Cardiac septum (tissue), 1 donor: ENCODE measurements at places on chromosomes 16 and 17. TPM values are rescaled to one million over a fixed set of nuclear protein-coding genes. Genes with fewer than 3 reads are reported as not detected.

CCL1 gene
- total RNA-seq: not detected

GRCh38 chr17:67470163-67470562 is 93.1 kb downstream of the PITPNC1 start:
- DNase-seq: no peak

DNA sequence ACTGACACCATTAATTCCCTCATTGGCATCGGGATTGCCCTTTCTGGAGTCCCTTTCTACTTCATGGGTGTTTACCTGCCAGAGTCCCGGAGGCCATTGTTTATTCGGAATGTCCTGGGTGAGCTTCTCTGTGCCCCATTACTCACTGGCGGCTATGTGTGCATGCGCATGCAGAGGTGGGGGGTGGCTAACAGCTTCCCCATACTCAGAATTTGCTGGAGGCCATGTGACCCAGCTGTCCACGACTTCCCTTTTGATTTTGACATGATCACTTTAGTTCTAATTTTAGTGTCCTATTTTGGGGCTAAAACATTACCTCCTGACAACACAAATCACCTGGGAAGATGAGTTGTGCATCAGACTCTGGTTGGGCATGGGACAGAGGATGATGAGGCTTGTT is 14.1 kb downstream of the SLC7A6OS start:
- no peak for DNase-seq

DNA sequence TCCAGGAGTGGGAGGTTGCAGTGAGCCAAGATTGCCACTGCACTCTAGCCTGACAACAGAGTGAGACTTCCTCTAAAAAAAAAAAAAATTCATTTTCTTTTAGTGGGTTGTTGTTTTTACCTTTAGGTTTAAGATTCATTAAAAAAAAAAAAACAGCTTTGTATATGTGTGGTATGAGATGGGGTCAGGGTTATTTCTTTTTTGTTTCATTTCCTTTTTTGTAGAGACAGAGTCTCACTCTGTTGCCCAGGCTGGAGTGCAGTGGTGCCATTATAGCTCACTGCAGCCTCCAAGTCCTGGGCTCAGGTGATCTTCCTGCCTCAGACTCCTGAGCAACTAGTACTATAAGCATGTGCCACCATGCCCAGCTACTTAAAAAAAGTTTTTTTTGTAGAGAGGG is 47.0 kb downstream of the BCAS3 start:
- no peak for DNase-seq

DNA sequence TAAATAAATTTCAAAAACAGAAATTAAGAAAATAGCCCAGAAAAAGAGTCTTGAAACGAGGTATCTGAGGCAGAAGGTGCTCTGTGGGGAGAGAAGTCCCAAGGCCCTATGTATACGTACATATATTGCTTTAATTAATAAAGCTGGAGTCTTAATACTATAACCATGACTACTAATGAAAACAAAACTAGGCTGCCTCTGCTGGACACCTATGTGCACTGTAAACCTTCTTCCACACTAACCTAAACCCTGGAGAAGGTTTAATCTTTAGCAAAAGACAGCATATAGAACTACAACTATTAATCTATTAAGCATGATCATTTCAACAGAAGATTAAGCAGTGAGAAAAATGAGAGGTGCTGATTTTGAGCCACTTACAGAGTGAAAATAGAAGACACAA is 153.9 kb upstream of the C17orf78 start:
- DNase-seq: no peak
